ENCODE measurements at places on chromosomes 2 and 18. TPM values are rescaled to one million over a fixed set of nuclear protein-coding genes. Genes with fewer than 3 reads are reported as not detected.

RAB1A gene
- 231 TPM for total RNA-seq

SLC40A1 gene
- total RNA-seq = 1.8 TPM

ADD2 gene
- total RNA-seq = 27.6 TPM

SNRNP27 gene
- total RNA-seq = 49.2 TPM

LIMS3 gene
- total RNA-seq = not detected
